Central memory CD4-positive, alpha-beta T cell (primary cell): ENCODE measurements at places on chromosomes 12 and 14.

DNA sequence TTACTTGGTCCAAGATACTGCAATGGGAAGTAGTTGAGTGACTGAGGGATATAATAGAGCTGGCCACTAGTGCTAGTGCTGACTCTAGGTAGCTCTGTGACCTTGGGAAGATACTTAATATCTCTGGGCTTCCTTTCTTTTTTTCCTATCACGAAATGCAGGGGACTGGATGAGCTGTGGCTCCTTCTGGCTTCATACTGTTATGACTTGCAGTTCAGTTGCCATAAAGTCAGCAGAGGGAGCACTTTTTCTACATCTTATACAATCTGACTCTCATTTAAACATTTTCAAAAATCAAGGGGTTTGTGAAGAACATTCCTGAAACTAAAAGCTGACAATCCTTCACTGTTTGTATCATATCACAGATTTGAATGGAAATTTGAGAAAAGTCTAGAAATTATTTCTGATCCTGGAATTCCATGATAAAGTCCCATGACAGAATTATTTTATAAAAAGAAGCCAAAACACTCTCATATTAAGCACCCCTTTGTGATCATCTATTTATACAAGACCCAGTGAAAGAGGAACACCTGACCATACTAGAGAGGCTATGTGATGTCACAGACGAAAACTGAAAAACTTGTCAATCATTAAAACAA, 5.3 kb downstream of the BHLHE41 start:
- no peak for DNase-seq

GRCh38 chr14:96058576-96059200, 19.5 kb downstream of the C14orf132 start:
- DNase-seq: no peak

DNA sequence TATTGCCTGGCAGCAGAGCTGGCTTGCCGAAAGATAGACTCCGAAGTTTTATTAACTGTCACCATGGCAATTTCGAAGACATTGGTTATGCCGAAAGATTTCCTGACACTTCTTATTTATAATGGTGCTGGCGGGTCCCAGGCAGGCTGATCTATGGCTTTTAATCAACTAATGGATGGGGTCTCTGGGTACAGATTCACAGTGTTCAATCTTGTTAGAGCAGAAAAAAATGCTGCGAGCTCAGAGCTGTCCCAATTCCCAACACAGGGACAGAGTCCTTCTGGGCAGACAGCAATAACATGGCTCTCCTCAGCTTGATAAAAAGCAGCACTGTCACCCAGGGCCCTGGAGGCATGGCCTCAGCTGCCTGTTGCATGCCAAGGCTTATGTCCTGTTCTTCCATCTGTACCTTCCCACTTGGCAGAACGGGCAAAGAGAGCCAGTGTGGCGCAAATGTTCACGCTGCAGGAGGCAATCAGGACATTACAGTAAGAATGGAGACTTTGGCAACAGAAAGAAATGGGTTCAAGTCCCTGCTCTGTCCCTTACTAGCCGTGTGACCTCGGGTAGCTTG, 228.2 kb upstream of the PWP1 start:
- no peak for DNase-seq

- no peak for DNase-seq
These were observed 149.2 kb upstream of the SYT10 start for GRCh38 chr12:33588725-33589405.

DNA sequence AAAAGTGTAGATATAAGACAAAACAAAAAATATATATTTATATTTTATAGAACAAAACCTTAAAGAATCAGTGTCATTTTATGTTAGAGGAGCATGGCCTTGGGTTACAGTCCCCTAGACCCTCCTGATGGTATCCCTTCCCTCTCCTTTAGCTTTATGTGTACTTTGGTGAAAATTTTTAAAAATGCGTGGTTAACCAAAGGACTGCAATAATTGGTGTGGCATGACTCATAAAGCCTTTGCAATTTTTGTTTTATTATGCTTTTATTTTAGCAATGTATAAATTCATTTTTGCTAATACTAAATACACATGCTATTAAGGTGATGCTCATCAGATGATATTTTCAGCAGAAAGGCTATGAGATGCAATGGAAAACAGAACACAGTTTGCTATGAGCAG, 264.4 kb downstream of the SYT1 start:
- no peak for DNase-seq
